Stimulated activated CD8-positive, alpha-beta memory T cell treated with anti-CD3 and anti-CD28 coated beads, Interleukin-7, amount 100 ng/mL, for 24 hours (primary cell): ENCODE measurements at places on chromosomes 7 and 10.

- no peak for DNase-seq
These were observed 5.0 kb upstream of the RBM17 start for GRCh38 chr10:6083523-6084475.

DNA sequence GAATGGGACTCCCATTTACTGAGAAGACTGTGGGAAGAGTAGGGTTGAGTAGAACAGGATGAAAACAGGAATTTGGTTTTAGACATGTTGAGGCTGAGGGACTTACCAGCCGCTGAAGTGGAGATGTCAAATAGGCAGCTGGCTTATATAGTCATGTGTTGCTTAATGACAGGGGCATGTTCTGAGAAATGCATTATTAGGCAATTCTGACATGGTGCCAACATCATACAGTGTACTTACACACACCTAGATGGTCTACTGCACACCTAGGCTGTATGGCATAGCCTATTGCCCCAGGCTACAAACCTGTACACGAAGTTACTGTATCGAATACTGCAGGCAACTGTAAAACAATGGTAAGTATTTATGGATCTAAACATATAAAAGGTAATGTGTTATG, 17.5 kb downstream of the ARL3 start:
- DNase-seq, result no peak

- DNase-seq, result no peak
These were observed 53.9 kb upstream of the LYZL2 start for GRCh38 chr10:30683496-30683895.

DNA sequence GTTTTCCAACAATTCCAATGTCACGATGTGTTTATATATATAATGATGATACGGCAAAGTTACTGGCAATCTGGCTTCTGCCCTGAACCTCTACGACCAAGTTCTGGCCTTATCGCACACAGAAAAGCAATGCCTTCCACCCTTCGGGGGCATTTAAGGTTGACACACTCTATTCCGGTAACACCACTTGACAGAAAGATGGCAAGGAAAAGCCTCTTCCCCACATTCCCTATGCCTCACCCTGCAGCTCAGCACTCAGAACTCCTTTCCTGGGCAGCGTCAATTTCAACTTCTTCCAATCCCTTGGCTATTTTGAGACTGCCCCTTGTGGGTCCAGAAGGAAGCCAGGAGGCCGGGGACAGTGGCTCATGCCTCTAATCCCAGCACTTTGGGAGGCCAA, 2.5 kb upstream of the ADRB1 start:
- no peak for DNase-seq

DNA sequence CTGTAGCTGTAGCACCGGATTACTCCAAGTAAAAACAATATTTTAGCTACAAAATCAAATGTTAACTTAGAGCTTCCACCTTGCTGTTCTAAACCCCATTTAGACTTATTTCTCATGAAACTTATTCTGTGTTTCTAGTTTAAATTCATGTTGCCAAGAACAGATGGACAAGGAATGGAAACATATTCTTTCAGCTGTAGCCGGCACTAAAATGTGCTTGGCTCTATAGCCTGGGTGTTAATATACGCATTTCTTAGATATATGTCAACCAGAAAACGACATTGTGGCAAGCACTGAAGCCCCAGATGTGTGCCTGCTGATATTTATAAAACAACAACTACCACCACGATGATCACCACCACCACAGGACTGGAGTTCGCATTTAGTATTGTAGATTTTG, 190.3 kb upstream of the ETV1 start:
- no peak for DNase-seq

DNA sequence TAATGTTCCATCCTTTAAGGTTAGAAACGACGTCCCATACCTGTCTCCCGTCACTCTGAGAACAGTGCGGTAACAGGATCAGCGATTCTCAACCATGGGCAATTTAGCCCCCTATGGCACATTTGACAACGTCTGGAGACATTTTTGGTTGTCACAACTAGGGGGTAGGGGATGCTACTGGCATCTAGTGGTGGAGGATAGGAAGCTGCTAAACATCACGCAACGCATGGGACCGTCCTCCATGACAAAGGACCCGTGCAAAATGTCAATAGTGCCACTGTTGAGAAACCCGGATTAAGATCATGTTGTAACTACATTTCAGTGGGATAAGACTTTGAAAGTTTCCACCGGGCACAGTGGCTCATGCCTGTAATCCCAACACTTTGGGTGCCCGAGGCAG, 5.0 kb upstream of the PAXIP1 start:
- DNase-seq, result no peak

DNA sequence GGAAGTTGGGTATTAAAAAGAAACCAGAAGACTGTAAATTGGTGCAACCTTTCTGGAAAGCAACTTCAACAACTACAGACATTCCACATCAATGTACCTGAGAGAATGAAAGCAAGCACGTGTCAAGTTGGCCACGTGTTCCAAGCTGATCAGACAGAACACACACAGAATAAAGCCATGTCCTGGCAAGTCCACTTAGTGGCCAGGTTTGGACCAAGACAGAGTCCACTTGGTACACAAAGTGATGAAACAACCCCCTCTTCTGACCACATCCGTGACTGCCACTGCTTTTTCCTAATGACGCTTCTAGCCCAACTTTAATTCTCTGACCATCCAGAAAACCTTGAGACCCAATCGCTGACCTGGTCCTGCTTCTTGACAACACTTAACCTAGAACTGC, 109.4 kb downstream of the ABLIM1 start:
- DNase-seq, result no peak

GRCh38 chr10:33174674-33175434, 159.6 kb downstream of the NRP1 start:
- no peak for DNase-seq

DNA sequence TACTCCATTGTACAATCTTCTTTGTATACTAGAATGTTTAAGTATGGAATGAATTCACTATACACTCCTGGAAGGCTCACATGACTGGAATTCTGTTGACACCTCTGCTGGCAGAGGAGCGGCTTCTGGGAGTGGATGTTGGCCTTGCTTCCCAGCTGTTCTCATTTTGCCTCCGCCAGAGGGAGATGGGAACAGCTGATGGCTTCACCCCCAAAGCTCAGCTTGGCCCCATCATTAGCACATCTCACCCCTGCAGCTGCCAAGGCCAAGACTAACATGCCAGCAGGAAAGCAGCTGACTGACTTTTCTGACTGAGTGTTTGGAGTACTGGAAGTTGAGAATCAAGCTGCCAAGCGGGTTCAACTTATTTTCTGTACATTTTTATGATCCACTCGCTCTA, 15.1 kb downstream of the ADAM12 start:
- DNase-seq, result no peak

DNA sequence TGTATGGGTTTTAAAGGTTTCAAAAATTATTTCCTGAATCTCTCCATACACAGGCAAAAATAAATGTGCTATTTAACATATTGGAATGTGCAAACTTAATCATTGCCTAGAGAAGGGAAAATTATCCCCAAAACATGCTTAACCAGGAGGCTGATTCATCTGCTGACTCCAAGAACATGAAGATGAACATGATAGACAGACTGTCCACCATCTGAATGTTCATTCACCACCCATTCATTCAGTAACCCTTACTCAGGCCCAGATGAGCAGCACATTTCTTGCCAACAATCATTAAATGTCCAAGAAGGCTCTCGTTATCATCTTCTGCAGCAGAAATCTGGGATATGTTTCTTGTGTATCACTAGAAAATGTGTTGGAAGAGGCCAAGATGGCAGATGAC, 110.6 kb downstream of the PPP1R9A start:
- no peak for DNase-seq

DNA sequence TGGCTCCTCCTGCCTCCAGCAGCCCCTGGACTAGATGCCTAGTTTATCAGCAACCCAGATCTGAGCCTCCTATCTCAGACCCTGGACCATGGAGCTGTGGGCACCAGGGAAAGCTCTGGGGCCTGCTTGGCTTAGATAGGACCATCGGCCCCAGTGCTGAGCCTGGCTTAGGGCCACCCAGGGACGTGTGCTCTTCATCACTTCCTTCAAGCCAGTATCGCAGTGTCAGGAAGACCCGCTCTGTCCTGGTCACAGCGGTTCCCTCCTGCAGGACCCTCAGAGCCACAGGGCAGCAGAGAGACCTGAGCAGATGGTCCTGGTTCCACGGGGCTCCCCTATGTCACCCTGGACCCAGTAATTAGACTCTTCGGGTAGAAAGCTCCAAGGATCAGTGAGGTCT, 105.7 kb upstream of the FAM20C start:
- no peak for DNase-seq

GRCh38 chr10:3877211-3878000, 92.4 kb upstream of the KLF6 start:
- no peak for DNase-seq

GRCh38 chr10:10730471-10731043, 287.1 kb upstream of the CELF2 start:
- no peak for DNase-seq

GRCh38 chr10:126808103-126808502, 97.1 kb upstream of the DOCK1 start:
- no peak for DNase-seq

GRCh38 chr7:41175435-41175834, 527.5 kb downstream of the INHBA start:
- no peak for DNase-seq
